ENCODE measurements at places on chromosomes 5 and 9. TPM values are rescaled to one million over a fixed set of nuclear protein-coding genes. Genes with fewer than 3 reads are reported as not detected.

Gene SPINK13
- not detected for total RNA-seq

Gene ISOC1
- total RNA-seq = 27.3 TPM

Gene ANKRD20A1
- 0.07 TPM for total RNA-seq

Gene SLC34A1
- total RNA-seq = 0.07 TPM

Gene TMOD1
- not detected for total RNA-seq

Gene JAKMIP2
- not detected for total RNA-seq

Gene EHMT1
- 76.3 TPM for total RNA-seq

Measured in PC-3 (cell line).